Sciatic nerve (tissue), 2 donors: ENCODE measurements at places on chromosomes 16 and 17. TPM values are rescaled to one million over a fixed set of nuclear protein-coding genes. Genes with fewer than 3 reads are reported as not detected.

Gene JUP
- total RNA-seq: 78.2 TPM

Gene KREMEN2
- total RNA-seq: not detected

Gene CSH2
- not detected for total RNA-seq

Gene SPNS2
- 31.6 TPM for total RNA-seq

Gene CRYBA1
- not detected for total RNA-seq

Gene LRRC46
- total RNA-seq: 0.89 TPM

Gene SOX8
- 57.7 TPM for total RNA-seq

Gene CDYL2
- total RNA-seq: 5.7 TPM

Gene CCL2
- 219 TPM for total RNA-seq

Gene KRT25
- not detected for total RNA-seq

Gene KRT40
- not detected for total RNA-seq

GRCh38 chr16:78436846-78437245, 337.4 kb downstream of the WWOX start:
- no peak for DNase-seq

DNA sequence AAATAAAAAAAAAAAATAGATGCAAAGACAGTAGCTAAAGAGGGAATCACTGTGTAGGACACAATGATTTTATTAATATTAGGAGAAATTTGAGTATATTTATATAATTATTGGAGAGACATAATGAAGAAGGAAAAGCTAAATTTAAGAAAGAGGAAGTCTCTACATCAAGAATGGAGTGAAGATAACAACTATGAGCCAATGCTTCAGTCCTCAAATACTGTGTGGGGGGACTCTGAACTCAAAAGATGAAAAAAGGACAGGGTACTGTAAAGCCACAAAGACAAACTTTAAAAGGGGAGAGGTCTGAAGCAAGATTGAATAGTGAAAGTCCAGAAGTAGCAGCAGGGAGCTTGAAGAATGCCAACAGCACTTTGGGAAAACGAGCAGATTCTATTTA, 44.7 kb downstream of the SKAP1 start:
- DNase-seq: no peak

GRCh38 chr17:80613732-80614071, 69.1 kb downstream of the RPTOR start:
- no peak for DNase-seq

- no peak for DNase-seq
Observed at GRCh38 chr16:17362946-17363345, 107.8 kb downstream of the XYLT1 start.

DNA sequence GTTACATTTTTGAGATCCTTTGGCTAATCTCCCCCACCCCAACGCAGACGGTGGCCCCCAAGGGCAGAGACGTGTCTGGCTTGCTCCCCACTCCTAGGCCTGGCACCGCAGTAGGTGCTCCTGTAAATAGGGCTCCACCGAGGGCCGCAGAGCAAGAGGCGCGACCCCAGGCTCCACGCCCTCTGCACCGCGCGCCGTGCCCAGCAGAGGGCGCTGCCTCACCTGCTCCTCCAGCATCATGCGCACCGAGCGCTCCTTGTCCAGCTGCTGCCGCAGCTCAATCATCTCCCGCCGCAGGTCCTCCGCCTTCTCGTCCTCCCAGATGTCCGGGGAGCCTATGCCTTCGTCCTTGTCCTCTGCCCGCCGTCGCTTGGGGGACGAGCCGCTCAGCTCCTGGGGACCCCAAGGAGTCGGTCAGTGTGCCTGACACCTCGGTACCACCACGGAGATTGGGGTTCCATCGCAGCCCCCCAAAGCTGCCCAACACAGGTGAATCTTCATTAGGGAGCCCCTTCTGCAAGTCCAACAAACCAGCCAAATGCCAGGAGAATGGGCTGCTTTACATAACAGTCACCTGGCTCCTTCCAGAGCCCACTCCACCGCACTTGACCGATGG, 11.2 kb downstream of the TFAP4 start:
- no peak for DNase-seq

GRCh38 chr16:610513-611381, 20.0 kb upstream of the WFIKKN1 start:
- DNase-seq: peak; percentile 70

DNA sequence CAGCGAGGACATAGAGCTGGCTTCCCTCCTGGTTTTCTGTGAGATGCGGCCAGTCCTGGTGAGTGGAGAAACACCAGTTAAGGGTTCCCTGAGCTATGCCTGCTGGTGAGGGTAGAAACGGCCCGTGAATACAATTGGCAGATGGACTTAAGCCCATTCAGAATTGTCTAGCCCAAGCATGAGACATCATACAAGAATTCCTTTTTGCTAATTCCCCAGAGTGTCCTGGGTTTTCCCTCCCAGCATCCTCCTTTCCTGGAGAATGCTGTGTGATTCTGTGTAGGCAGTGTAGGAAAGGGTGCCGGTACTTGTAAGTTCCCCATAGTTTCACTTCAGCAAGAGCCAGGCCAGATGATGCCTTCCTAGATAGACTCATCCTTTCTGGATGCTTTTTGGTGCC, 65.1 kb downstream of the SDR42E1 start:
- no peak for DNase-seq

DNA sequence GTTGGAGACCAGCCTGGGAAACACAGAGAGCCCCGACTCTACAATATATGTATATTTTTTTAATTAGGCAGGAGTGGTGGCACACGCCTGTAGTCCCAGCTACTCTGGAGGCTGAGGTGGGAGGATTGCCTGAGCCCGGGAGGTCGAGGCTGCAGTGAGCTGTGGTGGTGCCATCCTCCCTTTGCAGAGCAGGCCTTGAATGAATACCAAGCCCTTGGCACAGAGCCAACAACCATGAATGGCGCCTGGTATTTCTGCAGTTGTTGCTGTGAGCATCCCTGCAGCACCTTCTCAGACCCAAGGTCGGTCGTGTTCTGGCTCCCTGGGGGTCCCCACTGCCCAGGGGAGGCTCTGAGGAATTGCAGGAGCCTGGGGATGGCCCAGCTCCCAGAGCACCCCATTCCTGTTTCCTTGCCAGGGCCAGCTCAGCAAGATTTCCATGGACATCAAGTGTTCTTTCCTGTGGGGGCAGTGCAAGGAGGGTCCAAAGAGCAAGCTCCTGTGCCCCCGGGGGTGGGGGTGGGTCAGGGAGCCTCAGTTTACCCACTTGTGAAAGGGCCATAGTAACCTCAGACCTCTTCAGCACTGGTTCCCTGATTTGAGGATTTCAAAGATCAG, 25.6 kb upstream of the RMI2 start:
- DNase-seq: no peak

- DNase-seq: no peak
Observed at GRCh38 chr16:57186872-57187854, 1.0 kb downstream of the RSPRY1 start.

- DNase-seq: no peak
Observed at GRCh38 chr17:17108451-17109049, 66.3 kb downstream of the MPRIP start.

- no peak for DNase-seq
Observed at GRCh38 chr17:72853440-72854415, 238.8 kb downstream of the SLC39A11 start.

GRCh38 chr17:16171613-16172012, 43.7 kb downstream of the NCOR1 start:
- DNase-seq: no peak

DNA sequence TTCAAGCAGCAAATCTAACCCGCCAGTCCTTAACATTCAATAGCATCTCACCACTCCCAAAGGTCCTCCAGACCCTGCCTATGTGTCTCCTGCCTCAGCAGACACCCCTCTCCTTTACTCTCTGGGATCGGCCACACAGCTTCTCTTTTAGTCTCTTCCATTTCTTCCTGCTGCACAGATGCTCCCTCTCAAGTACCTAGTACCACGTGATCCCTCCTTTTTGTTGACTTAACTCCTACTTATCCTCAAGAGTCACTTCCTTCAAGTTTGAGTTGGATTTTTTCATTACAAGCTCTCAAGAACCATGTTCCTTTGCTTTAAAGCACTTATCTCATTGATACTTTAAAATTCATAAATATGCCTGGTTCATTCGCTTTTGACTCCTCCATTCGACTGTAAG, 24.9 kb downstream of the AMFR start:
- no peak for DNase-seq

DNA sequence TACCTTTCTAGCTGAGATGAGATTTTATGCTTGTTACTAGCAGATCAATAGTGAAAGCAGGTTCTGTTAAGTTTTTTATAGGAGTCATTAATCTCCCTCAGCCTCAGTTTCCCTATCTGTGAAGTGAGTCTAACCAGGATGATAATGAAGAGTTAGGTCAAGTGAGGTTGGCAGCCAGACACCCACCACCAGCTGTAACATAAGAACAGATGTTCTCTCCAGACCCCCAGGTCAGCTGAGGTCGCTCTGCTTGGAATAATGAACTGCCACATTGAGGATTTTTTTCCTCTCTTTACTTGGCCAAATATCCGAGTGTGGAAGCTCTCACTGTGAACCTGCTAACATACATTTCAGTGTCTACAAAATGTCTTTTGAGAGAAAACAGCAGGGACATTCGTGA, 389.6 kb downstream of the WWOX start:
- no peak for DNase-seq

DNA sequence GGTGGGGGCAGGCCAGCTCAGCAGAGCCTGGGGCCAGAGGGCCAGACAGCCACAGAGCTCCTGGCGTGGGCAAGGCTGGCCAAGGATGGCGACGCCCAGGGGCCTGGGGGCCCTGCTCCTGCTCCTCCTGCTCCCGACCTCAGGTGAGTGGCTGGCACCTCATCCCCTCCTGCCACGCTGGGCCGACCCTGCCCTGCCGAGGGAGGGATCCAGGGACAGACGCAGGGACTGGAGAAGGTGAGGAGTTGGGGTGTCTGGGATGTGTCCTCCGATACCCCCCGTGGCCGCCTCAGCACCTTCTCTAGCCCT, at the start of gene ADGRG3:
Gene ADGRG3 (plus strand): TSS at position 44 of the 309 bp plus-strand sequence. CDS start 42 bp downstream, at position 86.
- DNase-seq: no peak

DNA sequence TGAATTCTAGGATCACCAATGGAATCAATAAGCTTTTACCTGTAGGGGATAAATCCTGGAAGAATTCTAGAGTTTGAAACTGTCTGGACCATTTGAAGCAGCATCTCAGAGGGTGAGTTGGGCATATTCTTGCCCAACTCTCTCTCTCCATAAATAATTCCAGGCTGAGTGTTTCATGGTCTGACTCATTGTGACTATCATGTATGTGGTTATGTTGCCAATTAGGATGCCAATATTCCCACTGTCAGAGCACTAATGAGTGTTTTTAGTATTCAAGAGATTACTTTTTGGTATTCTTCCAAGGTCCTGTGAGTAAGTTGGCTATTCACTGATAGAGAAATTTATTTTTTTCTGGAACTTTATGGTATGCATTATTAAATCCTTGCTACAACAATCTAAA, 456.9 kb downstream of the TOX3 start:
- DNase-seq: no peak

DNA sequence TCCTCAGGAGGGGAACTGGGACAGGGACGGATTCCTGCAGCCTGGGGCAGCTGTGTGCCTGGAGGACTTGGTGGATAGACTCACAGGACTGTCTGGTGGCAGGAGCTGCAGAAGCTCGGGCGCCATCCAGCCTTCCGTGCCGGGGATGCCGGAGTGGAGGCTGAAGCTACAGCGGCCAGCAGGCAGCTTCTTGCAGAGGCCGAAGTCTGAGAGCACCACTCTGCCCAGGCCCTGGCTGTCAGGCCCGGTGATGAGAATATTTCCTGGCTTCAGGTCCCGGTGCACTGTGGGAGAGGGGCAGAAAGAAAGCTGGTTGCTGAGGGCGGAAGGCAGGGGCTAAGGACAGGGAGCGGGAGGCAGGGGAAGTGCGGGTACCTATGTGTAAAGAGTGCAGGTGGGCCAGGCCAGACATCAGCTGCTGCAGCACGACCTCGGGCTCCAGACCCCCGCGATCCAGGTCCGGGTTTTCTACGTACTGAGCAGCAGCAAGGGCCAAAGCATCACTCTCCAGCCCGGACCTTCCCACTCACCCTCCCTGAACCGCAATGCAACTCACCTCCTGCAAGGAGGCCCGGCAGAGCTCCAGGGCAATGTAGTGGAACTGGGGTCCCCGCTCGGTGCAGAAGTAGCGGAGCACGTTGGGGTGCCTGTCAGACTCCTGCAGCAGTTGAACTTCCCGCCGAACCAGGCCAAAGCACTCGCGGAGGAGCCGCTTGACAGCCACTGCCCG, 16.1 kb downstream of the PLK1 start:
- DNase-seq: no peak

DNA sequence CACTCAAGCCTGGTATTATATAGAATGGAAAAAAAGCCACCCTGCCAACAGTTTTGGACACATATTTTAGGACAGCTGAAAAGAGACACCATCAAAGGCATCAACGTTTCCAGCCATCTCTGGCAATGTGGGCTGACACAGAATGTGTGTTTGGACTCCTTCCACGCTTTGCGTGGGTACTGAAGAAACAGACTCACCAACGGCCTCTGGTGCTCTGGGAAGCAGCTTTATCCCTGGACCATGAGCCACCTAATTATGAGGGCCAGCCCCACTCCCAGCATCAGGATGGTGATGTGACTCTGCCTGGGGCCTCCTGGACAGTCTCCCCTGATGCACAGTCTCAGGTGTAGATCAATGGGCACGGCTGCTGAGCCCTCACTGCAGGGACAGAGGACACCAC, 27.9 kb downstream of the CCDC57 start:
- DNase-seq: no peak

DNA sequence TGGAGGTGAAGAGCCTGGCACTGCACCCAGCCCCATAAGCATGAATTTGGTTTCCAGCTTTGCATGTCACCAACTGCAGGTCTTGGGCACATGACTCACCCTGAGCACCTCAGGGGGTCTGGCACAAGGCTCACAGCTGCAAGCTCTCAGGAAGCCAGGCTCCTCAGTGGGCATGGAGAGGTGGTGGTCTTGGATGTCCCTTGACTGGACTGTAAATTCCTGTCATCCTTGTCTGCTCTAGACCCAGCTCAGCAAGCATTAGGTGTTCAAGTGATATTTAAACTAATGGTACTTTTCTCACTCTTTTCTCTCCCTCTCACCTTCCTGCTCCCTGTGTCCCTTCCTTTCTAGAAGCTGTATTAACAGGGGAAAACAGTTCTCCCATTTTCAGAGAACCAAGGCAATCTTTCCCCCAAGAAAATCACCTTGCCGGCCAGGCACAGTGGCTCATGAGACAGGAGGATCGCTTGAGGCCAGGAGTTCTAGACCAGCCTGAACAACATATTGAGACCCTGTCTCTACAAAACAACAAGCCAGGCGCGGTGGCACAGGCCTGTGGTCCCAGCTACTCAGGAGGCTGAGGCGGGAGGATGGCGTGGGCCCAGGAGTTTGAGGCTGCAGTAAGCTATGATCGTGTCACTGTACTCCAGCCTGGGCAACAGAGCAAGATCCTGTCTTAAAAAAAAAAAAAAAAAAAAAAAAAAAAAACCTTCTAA, 5.1 kb upstream of the KIFC3 start:
- no peak for DNase-seq

DNA sequence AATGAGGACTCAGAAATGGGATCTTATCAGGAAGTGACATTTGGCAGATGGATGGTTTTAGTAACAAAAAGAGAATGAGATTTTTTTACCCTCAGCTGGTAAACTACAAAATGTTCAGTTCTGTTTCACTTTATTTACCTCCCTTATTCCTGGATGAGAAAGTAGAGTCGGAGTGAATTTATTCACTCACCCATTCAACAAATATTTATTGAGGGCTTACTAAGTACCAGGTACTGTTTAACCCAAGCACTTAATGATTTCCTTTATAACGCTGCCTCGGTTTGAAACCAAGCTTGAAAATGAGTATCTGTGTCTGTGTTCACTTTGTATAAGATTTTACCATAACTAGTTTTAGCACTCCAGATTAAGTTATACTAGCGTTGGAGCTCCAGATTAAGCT, 38.1 kb downstream of the CDRT15 start:
- DNase-seq: no peak

GRCh38 chr17:17824119-17824782, 12.5 kb downstream of the SREBF1 start:
- DNase-seq: no peak
